ENCODE measurements at places on chromosomes 16 and 17.

- peak; percentile 74 for DNase-seq
Observed at GRCh38 chr16:54928411-54929089, 2.1 kb upstream of the IRX5 start.

DNA sequence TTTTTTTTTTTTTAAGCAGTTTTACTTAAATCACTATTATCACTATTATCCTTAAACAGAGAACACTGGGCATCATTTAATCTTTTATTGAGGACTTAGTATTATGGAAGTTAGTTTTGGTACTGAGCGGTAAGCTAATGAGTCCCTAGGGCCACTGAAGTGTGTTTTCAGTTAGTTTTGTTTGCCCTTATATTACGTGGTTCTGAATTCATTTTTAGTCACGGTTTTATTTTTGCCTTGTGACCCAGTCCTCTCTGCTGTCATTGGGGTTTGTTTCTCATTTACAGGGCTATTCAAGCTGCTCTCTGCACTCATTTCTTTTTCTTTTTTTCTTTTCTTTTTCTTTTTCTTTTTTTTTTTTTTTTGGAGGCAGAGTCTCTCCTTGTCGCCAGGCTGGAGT is 17.3 kb downstream of the RABEP1 start:
- DNase-seq, result no peak

- DNase-seq, result peak; percentile 38
Observed at GRCh38 chr17:51289696-51290111, 29.4 kb downstream of the UTP18 start.

DNA sequence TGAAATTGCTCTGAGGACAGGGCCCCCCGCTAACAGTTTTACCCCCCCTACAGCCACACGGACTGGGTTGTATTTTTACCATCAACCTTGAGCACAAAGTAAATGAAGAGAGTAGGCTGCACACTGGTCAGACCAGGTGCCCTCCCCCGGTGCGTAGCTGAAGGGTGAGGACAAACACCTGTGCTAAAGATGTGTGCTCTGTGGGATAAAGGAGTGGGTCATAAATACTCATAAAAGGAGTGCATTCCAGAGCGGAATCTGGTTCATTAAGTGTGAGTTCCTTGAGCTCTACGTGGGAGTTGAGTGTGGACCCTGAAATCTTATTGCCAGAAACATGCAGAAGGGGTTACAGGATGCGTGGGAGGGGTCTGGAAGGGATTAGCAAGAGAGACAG is 217.0 kb downstream of the CCDC182 start:
- DNase-seq, result no peak

- DNase-seq, result no peak
Observed at GRCh38 chr17:17950806-17951205, 21.4 kb downstream of the TOM1L2 start.

- no peak for DNase-seq
Observed at GRCh38 chr16:73882033-73882432, 414.6 kb upstream of the PSMD7 start.

DNA sequence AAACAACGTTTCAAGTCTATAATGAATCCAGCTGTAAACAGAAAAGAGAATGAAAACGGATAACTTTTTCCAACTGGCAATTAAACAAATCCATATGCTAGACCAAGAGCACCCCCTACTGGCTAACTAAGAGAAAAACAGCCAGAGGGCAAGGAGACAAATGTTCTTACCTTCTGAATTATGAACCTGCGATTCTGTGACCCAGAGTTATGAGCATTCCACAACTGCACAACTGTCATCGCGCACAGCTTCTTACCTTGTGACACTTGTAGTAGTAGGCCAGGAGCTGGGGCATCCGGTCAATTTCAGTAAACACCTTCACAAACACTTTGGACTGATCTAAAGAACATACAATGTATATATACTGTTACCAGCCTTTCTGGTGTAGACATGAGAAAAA is 18.6 kb downstream of the COG7 start:
- DNase-seq, result peak; percentile 64

DNA sequence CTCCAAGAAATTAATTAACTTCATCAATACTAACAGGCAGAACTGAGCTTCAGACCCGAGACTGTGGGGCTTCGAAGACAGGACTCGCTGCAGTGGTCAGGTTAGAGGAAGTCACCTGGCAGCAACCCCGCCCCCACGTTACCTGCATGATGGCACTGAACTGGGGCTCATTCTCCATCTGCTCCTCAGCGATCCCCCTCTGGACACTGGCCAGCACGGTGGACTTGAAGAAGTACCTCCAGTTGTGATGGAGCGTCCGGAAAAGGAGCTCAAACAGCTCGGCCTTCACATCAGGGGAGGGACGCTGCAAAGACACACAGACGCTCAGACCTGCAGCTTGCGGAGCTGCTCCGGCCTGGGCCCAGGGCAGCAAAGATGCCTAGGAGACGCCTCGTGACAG is 40.9 kb upstream of the GSG1L start:
- no peak for DNase-seq

DNA sequence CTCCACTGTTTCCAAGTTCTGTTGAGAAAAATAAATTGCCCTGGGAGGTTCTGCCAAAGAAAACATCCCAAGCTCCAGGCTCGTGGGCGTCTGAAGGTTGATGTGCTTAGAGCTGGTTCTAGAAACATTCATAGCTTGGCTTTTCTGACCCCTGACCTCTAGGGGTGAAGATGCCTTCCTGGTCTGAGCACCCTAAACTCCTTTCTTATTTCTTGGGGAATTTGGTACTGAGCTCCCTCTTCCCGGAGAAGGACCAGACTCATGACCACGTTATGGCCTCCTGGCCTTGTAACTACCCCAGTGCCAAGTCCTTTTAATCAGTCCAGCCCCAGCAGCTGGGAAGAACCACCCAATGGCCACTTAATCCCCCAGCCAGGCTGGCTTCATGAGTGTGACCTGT is 66.4 kb downstream of the MYH11 start:
- DNase-seq, result no peak

DNA sequence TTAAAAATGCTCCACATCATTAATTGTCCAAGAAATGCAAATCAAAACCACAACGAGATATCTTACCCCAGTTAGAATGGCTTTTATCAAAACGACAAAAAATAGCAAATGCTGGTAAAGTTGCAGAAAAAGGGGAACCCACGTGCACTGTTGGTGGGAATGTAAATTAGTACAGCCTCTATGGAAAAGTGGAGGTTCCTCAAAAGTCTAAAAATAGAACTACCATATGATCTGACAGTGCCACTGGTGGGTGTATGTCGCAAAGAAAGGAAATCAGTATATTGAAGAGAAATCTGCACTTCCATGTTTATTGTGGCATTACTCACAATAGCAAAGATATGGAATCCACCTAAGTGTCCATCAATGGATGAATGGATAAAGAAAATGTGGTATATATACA is 38.2 kb upstream of the ZFHX3 start:
- no peak for DNase-seq

- no peak for DNase-seq
Observed at GRCh38 chr16:8874388-8874787, 5.6 kb upstream of the CARHSP1 start.

DNA sequence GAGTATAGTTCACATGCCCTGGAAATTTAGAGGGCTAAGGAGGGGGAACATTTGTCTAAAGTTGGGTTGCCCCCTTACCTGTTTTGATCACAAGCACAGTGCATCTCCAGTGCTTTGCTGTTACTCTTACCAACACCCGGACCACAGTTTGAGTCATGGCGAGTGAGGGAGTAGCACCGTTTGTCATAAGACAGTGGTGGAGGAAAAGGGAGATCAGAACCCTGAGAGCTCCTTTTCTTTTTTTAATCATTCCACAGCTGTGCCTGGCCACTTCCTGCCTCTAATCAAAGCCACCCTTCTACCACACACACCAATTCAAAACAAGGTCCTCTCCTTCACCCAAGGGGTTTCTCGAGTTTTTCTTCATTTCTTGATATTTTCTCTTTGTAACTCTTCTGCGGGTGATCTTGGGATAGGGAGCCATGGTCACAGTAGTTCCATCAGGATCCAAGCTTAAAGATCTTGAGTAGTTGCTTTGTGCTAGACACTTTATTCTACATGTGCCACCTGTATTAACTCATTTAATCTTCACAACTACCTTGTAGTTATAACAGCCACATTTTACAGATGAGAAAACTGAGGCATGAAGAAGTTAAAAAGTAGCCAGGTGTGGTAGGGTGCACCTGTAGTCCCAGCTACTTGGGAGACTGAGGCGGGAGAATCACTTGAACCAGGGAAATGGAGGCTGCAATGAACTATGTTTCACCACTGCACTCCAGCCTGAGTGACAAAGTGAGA is 5.0 kb upstream of the MYL4 start:
- DNase-seq, result peak; percentile 67

DNA sequence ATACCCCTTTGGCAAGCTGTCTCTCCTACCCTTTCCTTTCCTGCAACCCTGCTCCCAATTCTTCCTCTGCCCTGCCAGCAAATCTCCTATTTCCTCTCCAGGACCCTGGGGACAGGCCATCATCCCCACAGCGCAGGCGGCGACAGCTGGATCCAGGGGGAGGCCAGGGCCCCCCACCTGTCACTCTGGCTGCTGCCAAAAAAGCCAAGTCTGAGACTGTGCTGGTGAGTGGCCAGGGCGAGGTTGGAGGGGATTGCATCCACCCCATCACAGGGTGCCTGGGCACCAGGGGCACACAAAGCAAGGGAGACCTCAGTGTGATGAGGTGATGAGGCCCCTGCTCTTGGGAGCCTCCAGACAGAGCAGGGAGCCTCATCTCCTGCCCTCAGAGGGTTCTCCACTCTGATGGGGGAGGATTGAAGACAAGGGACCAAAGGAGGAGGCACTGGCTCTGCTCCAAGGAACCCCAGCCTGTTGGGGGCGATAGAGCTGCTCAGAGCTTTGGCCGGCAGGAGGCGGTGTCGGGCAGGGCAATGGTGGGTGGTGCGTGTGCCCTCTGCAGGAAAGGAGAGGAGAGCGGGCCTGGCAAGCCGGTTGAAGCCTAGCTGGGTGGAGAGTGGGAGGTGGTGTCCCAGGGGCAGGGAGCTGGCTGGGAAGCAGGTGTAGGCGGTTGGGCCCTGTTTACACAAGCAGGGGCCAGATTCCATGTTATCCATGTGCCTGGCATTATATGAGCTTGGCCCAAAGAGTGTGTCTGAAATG is 15.6 kb upstream of the PDK2 start:
- DNase-seq, result peak; percentile 46

GRCh38 chr16:66292241-66292935 is 74.1 kb upstream of the CDH5 start:
- DNase-seq, result no peak

DNA sequence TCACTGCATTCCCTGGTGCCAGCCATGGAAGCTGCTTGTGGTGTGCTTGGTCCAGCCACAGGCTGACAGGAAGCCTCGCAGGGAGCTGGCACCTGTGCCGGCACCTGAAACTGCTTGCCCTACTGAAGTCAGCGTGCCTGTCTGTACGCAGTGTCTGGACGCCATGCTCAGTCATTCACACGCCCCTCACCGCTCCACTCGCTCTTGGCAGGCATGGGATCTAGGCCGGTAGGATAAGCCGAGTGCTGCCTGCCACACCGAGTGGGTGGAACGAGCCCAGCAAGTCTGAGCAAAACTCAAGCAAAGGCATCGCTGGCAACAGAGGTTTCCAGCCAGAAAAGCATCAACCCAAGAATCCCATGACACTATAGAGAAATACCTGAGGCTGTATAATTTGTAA is 350.6 kb downstream of the CDH11 start:
- DNase-seq, result no peak

DNA sequence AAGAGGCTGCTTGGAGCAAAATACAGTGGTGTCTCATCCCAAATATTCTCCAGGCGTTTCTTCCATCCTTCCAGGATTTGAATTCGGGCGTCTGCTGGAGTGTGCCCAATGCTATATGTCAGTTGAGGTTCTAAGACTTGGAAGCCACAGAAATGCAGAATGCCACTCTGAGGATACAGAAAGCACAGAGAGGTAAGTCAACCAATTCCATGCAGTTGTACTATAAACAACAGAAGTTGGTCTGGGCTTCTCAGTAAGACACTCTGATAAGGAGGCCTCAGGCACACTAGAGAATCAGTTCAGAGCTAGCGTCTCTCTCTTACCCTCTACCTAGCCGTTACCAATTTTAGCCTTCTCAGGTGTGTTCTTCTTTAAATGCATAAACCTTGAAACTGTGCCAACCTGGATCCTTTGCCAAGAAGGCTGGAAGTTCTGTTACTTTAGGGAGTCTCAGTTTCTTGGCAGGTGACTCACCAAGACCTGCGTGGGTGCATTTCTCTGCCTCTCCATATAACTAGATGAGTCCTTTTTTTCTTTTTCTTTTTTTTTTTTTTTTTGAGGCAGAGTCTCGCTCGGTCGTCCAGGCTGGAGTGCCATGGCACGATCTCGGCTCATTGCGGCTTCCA is 15.1 kb downstream of the NQO1 start:
- DNase-seq, result no peak

DNA sequence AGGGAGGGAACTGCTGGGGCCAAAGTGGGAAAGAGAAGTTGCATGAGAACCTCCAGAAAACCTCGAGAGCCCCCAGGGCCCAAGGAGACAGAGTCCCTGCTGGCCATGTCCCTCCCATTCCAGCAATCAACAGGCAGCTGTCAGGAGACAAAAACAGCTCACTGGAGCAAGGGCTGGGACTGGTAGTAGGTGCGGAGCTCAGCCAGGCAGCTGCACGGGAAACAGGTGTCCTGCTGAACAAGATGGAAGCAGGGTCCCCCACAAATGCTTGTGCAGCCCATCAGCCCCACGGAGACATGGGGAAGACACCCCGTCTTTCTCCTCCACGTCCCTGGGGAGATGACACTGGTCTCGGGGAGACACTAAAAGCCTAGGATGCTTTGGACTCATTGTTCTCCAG is 34.5 kb downstream of the SDK2 start:
- DNase-seq, result no peak

- DNase-seq, result peak; percentile 69
Observed at GRCh38 chr17:40303708-40304551, 5.0 kb upstream of the RARA start.

Measured in fibroblast of skin of back (primary cell).